ENCODE measurements at places on chromosomes 4 and X.
A peak's percentile ranks its signal among the peaks of the same experiment; 100 is the strongest.

GRCh38 chr4:139015948-139016471, 429 bp downstream of the NOCT start:
- peak; percentile 66 for DNase-seq

GRCh38 chr4:89754531-89754930, 82.4 kb downstream of the SNCA start:
- no peak for DNase-seq

DNA sequence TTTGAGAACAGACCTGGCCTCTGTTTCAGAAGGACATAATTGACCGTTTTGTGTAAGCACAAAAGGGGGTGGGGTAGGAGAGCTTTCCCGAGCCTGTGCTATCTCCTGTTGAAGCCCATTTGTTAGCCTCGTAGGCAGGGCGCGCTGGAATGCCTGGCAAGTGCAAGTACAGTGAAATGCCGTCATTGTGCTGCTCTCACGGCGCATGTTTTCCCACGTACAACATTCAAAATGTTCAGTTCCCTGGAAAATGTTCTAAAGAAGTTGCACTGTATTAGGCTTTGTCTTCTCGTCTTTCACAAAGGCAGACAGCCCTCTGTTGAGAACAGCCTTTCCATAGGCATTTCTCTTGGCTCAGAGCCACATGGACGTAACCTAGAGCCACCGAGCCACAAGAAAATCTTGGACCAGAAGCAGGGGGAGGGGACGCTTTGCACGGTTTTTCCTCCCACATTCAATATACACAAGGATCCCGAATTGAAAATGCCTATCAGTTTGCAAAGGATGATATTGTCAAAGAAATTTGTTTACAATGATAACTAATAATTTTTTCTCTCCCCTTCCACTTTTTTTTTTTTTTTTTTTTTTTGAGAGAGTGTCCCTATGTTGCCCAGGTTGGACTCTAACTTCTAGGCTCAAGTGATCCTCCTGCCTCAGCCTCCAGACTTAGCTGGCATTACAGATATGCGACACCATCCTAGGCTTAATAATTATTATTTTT, 54.6 kb upstream of the RAPGEF2 start:
- DNase-seq = no peak

DNA sequence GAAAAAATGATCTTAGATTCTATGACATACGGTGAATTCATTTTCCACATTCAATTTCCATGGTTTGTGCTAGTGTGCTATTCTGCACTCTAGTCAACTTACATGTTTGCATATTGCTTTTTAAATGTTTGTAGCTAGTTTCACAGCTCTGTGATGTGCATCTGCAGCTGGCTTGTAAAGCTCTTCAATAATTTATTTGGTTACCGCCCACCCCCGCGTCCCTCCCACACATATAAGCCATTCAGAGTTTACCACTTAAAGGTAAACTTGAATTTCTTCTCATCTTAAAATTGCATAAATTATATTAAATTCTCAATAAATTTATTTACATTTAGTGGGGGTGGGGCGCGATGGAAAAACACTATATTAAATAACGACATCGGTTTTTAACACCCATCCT, 291 bp upstream of the NBDY start:
- peak; percentile 9 for DNase-seq

DNA sequence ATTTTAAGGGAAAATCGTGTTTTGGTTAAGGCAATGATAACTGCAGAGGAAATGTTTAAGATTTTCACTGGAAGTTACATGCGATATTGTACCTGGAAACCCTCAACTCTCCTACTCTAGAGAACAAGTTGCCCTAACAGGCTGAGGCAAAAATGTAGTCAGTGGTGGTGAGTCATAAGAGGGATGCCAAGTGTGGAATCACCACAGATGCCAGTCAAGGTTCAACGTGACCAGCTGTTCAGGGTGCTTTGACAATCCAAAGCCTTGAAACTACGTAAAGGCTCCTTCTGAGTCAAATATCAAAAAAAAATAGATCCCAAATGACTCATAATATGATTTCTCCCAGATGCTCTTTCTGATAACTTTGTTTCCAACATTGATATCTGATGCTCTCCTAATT, 77.9 kb upstream of the AFF2 start:
- no peak for DNase-seq

- no peak for DNase-seq
These were observed 31.4 kb downstream of the GC start for GRCh38 chr4:71752383-71753042.

DNA sequence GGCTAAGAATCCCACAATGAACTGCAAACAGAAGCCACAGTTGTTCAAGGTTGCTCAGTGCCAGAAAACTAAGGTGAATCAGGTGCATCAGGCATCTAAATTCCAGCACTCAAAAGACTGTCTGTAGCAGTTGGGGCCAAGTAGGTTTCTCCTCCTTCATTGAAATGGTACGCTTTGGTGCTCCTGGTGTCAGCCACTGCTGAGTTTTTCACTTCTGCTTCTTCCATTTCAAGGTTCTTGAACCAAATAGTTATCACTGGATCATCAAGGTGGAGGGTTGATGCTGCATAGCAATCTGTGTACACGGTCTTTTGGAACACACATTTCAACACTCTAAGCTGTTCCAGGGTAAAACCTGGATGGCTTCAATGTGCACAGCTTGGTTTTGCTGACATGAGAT, 74.4 kb downstream of the TMA16 start:
- peak; percentile 31 for DNase-seq

DNA sequence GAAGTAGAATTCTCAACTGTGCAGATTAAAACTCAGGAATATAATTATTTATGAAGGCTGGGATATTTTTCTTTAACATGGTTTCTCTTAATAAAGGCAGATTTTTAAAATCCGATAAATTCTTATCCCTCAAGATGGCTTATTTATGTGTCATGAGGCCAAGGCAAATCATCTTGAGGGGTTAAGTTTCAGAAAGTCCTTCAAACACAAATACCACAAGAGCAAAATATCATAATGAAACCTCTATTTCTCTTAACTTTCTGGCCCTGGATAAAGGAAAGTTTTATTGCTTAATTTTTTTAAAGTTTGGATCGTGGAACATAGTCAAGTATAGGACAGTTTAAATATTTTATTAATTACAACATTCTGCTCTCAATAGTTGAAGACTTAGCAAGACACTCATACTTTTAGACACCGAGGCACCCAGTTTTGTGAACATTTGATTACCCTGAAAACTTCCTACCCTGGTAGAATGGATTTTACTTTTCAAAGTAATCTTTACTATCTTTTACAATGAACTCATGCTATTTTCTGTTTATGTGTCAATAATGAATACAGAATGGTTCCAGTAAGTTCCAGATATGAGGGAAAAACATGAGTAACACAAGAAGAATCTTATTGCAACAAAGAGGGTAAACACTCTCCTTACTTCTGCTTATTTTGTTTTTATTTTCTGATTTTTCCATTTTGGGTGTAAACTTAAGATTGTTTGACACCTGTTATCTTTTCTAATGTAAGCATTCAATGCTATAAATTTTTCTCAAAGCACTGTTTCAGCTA, 200.7 kb upstream of the IL15 start:
- no peak for DNase-seq

DNA sequence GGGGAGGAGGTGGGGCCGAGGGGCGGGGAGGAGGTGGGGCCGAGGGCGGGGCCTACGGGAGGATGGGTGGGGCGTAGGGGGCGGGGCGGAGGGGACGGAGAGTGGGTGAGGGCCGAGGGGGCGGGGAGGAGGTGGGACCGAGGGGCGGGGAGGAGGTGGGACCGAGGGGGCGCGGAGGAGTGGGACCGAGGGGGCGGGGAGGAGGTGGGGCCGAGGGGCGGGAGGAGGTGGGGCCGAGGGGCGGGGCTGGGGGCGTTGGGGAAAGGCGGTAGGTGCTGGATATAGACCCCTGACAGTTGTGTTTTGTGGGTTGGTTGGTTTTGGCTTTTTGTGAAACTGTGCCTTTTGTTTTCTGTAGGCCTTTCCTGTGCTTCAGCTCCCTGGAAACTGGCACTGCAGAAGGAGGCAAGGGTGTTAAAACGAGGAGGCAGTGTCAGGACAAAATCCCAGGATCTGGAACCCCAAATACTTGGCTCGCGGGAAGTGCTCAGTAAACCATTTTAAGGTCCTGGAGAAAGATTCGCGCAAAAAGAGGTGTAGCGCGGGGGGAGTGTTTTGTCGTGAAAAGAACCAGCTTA, 580 bp upstream of the MMGT1 start:
- peak; percentile 85 for DNase-seq

GRCh38 chr4:6465955-6466354, 6.5 kb downstream of the PPP2R2C start:
- DNase-seq = no peak

DNA sequence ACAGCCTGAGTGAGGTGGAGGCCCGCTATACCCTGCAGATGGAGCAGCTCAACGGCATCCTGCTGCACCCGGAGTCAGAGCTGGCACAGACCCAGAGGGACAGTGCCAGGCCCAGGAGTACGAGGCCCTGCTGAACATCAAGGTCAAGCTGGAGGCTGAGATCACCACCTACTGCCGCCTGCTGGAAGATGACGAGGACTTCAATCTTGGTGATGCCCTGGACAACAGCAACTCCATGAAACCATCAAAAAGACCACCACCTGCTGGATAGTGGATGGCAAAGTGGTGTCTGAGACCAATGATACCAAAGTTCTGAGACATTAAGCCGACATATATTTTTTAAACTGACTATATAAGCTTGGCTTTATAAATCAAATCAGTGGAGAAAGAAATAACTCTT, 73.3 kb upstream of the HHIP start:
- DNase-seq = no peak

DNA sequence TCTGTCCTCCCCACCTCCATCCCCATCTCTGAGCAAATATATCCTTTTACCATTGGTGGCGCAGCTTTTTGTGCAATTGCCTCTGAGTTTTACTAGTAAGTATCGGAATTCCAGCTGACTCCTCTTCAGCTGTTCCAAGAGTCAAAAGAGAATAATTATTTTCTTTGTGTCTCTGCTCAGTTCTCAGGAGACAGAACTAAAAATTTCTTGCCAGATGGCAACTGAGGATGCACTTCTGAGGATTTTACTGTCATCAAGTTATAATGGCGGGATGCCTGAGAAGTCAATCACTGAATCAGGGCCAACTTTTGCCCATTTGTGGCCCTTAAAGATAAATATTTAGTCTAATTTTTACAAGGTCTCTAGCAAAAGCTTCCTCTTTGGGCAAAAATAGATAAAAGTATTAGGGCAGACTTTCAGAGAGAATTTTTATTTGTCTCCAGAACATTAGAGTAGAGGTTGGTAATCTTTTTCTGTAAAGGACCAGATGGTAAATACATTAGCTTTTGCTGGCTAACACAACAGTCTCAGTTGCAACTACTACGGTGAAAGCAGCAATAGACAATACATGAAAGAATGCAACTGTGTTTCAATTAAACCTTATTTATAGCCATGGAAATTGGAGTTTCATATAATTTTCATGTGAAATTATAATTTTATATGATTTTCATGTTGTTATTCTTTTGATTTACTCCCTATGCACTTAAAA, 15.6 kb upstream of the ADGRA3 start:
- DNase-seq = no peak

DNA sequence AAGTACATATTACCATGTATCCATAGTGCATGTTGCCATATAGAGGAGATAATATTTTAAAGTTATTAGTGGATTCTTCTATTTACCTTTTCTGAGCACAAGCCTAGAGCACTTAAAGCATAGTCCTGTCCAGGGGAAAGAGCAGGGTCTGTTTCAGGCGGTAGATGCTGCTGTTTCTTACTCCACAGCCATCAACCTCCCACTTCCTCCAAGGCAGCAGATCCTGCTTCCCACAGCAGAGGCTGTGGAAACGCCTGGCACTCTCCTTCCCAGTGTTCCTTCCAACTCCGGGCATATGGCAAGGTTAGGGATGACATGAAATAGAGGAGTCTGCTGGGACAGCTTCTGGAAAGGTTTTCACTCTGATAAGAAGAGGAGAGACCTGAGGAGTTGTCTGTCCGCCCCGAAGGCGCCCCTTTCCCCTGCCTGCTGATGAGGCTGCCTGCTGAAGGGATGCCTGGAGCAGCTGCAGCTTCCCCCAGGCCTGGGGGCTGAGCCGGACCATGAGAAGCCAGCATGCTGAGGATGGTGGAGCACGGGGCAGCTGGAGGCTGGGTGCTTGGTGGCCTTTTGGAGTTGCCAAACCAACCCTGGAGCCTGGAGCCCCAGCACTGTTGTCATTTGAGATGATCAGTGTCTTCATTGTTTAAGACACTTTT, 43.9 kb upstream of the SLC25A4 start:
- no peak for DNase-seq

GRCh38 chr4:34492414-34492813, 1751.9 kb downstream of the ARAP2 start:
- no peak for DNase-seq

DNA sequence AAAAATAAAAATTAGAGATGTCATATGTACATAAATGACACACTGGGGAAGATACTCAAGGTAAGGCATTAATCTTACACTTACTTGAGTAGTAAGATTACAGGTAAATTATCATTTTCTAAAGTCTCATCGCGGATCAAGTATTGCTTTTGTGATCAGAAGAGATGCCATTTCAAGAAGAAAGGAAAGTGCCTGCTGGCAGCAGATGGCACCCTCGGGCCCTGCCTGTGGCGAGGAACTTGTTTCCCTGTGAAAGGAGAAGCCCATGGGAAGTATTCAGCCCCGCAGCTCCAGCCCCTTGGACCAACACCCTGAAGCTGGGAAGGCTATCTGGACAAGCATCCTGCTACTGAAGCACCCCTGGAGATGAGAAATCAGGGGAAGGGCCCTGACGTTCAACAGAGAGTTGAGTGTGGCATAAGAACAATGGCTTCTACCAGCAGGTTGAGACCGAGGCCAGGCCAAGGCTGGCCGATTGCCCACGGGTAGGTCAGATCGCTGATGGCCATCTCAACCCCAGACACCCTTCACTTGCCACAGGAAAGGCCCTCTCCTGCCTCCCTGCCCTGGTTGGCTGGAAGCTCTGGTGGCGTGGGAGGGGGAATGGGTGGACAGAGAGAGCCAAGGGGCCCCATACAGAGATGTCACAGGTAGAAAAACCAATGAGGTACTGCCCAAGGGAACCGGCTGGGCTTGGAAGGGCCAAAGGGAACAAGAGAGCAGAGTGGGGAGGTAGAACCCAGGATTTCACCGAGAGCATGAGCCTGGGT, 18.8 kb upstream of the MXD4 start:
- no peak for DNase-seq

DNA sequence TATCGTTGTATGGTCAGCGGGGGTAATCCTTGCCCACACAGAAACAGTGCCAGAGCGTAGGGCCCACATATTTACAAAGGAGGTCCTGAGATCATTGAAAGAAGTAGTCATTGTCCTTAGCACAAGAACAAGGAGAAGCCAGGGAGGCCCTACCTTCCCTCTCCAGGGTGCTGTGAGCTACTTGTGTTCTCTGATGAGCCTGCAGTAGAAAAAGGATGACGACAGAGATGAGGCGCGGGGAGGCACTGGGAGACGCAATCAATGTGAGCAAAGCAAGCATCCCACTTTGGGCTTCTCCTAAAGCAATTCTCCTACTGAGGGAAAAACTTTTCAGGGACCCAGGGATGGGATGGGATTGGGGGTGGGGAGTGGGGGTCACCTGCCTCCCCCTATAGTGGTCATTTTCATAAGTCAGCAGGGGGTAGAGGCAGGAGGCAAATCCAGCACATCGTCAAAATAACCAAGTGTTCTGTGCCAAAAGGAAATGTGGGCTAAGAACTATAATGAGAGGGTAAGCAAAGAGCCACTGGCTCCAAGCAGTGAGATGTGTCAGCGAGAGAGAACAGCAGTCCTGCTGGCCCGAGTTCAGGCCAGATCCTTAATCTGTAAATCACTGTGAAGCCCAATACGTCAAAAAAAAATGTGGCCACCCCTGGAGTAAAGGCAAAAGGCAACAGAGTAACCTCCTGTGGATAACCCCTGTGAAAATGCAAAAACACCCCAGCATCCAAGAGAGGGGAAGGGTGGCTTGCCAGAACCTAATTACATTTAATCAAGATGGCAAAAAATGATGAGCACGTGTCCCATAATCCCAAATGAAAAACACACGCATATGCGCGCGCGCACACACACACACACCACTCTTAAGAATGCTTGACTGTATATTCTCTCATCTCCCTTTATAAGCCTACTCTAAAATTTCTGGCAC, 136.6 kb upstream of the HHIP start:
- no peak for DNase-seq

Measured in germinal center (tissue), 1 donor.